ENCODE measurements at places on chromosomes 3 and 15.

DNA sequence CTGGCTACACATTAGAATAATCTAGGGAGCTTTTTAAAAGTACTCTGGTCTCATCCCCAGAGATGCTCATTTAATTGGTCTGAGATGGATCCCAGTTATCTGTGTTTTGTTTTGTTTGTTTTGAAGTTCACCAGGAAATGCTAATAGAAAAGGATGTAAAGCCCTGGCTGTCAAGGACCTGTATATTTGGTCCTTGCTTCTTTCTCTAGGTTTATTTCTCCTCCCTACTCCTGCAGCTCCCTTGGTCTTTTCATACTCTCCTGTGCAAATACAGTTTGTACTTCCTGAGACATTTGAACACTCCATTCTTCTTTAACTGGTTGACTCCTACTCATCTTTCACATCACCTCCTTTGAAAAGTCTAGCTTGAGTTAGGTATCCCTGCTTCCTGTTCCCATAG lies 3.3 kb downstream of the PIK3CA start:
- DNase-seq = no peak

DNA sequence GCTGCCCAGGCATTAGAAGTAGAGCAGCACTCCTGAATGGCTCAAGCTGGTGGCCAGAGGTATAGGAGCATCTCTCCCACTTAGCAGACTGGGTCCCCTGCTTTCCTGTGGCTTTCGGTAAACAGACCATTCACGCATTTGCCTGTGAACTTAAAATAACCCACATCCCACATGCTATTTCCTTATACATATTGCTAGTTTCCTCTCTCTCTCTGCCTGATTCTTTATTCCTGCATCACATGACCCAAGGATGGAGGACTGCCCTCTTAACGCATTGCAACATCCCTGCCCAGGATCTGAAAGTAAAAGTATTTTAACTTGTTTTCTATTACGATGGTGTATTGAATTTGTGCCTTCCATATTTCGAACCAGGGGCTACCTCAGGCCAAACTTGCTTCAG lies 43.4 kb upstream of the NLGN1 start:
- DNase-seq = no peak

DNA sequence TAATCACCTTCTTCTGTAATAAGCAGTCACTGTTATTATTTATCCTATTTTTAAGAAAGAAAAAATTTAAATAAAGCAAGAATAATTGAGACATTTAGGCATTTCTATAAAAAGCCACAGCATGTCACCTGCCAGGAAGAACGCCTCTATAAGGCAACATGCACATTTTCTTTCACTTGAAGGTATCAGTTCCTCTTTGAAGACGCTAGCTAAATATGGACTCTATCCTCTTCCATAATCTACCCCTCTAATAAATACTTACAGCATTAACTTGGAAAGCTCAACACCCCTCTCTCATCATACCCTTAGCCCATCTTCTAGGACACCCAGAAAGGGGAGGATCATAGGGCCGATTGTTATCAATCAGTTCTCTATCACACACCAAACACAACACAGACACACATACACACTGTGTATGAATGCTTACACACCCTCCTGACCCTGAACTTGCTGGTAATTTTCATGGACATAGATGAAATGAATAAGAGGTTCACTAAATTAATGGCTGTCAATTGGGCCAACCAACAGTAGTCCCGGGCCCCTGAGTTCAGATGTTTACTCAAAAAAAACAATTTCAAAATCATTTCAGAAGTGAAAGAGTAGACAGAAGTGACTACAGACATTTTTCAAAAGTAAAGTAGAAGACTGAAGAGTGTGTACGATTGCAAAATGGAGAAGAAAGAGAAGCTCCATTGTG lies 102.5 kb downstream of the ZMAT3 start:
- no peak for DNase-seq

GRCh38 chr3:140360332-140360731 lies 317.5 kb upstream of the TRIM42 start:
- DNase-seq = no peak

GRCh38 chr15:51348688-51349087 lies 7.2 kb downstream of the GLDN start:
- DNase-seq = no peak

DNA sequence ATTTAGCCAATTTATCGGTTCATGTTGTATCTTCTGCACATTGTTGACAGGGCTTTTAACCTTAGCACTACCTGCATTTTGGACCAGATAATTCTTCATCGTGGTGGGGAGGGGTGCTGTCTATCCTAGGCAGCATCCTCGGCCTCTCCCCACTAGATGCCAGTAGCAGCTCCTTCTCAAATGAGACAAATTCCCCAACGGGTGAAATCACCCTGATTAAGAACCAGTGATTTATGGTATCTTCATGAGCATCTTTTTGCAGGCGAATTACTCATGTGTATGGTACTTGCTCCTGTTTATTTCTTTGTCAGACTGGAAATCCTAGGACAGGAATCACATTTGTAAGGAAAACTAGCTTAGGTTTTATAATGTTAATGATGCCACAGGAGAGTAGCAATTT lies 68.0 kb downstream of the C3orf70 start:
- no peak for DNase-seq

DNA sequence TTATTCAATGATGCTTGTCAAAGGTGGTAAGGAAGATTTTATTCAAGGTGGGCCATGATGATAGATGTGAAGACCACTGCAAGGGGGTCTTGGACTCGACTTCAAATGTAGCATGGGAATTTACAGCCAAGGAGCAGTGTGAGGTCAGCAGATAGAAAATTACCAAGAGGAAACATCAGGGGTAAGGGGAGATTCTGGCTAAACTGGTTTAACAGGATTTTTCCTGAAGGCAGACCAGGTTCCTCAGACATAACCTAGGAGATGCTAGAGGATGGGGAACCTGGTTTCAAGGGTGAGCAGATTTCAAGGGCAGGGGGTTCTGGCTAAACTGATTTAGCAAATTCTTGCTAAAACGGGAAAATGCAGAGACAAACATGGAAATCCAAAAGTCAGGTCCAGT lies 464.9 kb downstream of the TAFA4 start:
- DNase-seq = no peak

- no peak for DNase-seq
Observed at GRCh38 chr3:129224984-129225393, 24.4 kb upstream of the COPG1 start.

- DNase-seq = no peak
Observed at GRCh38 chr3:102237838-102238237, 197.0 kb upstream of the ZPLD1 start.

GRCh38 chr3:138941259-138941885 lies 5.6 kb downstream of the FOXL2 start:
- DNase-seq = no peak

DNA sequence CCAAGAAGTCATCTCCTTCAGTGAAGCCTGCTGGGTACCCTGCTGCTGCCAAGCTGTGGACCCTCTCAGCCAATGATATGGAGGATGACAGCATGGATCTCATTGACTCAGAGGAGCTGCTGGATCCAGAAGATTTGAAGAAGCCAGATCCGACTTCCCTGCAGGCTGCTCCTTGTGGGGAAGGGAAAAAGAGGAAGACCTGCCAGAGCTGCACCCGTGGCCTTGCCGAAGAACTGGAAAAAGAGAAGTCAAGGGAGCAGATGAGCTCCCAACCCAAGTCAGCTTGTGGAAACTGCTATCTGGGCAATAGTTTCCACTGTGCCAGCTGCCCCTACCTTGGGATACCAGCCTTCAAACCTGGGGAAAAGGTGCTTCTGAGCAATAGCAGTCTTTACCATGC lies 13.7 kb upstream of the ANP32A start:
- no peak for DNase-seq

- no peak for DNase-seq
Observed at GRCh38 chr15:74202452-74203401, at the start of gene STRA6. Gene STRA6 (minus strand): TSS chr15:74202787. CDS start chr15:74202267, 520 bp downstream.

DNA sequence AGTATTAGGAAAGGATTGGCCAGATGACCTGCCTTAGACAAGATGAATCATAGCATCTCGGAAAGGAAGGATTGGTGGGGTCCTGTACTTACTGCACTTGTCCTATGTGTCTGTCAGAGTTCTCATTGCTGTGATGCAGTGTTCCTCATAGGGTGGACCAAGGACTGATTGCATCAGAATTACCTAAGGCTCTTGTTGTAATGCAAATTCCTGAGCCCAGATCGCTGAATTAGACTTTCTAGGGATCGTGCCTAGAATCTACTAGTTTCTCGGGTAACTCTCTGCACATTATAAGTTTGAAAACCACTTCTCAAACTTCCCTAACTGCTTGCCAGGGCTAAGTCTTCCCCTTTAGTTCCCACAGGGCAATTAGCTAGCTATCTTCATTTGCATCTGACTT lies 74.9 kb upstream of the SKOR1 start:
- DNase-seq = no peak

DNA sequence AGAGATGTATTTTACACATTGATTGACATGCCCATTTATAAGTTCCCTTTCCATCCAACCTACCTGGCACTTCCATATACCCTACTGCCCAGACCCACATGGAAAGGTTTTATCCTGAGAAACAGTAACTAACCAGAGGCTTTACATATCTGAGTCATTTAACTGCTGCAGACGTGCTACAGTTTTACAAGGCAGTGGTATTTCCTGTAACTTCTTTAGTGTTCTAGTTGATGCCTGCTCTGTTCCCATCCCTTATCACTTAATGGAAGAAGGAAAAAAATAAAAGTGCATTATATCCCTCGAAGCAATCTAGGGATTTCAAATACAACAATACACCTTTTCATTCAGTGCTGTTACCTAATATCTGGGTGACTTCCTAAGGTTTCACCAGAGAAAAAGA lies 107.1 kb downstream of the TMCO5A start:
- DNase-seq = no peak
